ENCODE measurements at places on chromosomes 1 and 21.

GRCh38 chr1:77282187-77282865, 507 bp downstream of the AK5 start:
- no peak for DNase-seq

DNA sequence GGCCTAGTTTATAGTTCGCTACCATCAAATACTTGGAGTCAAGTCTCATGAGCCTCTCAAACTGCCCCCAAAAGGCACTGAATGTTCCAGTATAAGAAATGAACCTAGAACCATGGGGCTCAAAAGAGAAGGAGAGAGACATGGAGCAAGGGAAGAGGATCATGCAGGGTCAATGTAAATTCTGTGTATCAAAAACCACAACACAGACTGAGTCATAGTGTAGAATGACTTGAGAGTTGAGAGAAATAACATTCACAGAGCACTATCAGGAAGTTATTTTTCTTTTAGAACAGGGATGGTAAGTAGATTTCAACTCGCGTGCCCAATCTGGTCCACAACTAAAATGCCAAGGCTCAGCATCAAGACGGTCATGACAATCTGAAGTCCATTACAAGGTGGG, 59.8 kb downstream of the GNG12 start:
- DNase-seq = no peak

DNA sequence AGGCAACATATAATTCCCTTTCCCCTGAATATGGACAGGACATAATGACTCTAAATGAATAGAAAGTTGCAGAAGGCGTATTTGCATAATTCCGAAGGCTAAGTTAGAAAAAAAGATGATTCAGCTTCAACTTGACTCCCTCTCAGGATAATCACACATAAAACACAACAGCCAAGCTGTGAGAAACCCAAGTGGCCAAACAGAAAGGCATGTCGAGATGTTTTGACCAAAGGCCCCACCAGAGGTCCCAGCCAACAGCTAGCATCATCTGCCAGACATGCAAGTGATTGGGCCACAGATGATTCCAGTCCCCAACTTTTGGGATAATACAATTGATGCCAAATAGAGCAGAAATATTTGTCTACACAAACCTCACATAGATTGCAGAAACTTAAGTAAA, 444.9 kb downstream of the LTN1 start:
- DNase-seq = no peak

GRCh38 chr1:18957532-18958300, 1.2 kb upstream of the IFFO2 start:
- DNase-seq = no peak

GRCh38 chr21:39189857-39190604, 6.8 kb upstream of the PSMG1 start:
- DNase-seq = no peak

GRCh38 chr1:226098870-226099835, 36.6 kb downstream of the H3-3A start:
- DNase-seq = no peak

- DNase-seq = no peak
Observed at GRCh38 chr1:72137656-72138055, 144.7 kb downstream of the NEGR1 start.
